ENCODE measurements at places on chromosomes 1 and 21. TPM values are rescaled to one million over a fixed set of nuclear protein-coding genes. Genes with fewer than 3 reads are reported as not detected.

The CACHD1 gene
- total RNA-seq = 2.9 TPM

The DNAJC28 gene
- 4.6 TPM for total RNA-seq

The EGLN1 gene
- total RNA-seq = 47.5 TPM

- DNase-seq = no peak
These were observed 11.1 kb upstream of the TNFRSF14 start for GRCh38 chr1:2544875-2545640.

The CCDC27 gene
- not detected for total RNA-seq

The PCAT6 gene
- total RNA-seq = 1.7 TPM

DNA sequence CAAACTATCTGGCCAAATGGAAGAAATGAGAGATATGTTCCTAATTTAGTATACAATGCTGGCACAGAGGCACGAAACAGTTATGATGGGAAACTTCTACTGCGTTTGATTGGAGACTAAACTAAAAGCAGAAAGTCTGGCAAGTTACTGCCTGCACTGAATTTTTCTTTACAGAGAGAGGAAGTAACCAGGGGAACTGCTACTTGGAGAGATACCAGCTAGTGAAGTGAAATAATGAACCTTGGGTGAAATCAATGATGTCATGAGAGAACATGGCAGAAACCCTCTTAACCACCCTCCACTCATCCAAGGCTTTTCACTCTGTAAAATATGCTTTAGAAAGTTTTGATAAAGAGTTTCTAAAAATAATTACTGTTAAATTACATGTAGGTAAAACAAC lies 29.3 kb downstream of the NIBAN1 start:
- no peak for DNase-seq

The SLC30A1 gene
- 16.3 TPM for total RNA-seq

DNA sequence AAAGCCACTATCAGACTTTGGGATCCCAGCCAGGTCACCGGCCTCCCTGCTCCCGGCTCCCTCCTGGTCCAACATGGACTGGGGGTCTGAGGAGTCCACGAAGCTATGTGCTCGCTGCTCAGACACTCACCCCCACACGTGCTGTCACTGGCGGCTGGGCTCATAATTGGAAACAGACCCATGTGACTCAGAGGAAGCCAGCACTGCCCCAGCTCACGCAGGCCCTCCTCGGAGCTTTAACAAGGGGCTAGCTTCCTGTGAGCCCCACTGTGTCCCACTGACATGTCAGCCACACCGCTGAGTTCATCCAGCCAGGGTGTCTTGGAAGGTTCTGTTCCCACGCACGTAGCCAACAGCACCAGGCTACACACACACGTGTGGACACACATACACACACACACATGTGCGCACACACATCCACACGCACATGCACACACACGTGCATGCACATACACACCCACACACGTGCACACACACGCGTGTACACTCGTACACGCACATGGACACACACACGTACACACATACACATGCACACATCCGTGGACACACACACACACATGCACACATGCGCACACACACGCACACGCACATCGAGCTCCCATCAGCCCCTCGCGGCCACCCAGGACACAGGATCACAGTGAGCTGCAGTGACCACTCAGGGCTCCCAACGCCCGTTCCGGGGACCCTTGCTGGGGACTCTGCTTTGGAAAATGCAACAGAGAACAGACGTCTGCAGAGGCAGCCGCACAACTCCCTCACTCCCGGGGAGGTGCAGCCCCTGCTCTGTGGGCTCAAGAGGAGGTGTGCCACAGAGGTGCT lies 18.4 kb upstream of the COL6A2 start:
- DNase-seq = peak; percentile 74

DNA sequence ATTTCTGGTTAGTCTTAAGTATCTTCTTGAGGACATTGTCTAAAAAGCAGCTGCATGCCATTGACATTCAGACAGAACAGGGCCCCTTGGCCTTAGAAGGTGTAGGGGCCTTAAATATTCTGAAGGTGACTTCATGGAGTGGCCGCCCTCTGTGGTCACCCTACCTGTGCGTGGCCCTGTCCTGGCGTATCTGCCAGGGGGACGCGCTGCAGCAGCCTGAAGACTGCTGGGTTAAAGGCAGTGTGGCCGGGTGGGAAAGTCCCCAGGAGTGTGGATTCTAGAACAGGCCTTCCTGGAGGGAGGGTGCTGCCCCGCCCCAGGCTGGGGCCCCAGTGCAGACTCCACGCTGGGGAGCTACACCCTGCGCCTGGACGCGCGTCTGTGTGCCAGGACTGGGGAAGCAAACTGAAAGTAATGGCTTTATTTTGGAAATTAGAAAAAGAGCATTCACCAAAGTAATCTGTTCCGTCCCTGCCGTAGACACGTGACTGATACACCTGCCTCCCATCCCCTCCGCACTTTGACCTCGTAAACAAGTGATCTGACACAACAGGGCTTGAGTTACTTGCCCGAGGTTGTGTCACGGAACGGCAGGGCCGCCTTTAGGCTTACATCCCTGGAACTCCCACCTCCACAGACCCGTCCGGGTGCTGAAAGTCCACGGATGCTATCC lies 1.8 kb downstream of the AGPAT3 start:
- DNase-seq = peak; percentile 67

The F13B gene
- not detected for total RNA-seq

DNA sequence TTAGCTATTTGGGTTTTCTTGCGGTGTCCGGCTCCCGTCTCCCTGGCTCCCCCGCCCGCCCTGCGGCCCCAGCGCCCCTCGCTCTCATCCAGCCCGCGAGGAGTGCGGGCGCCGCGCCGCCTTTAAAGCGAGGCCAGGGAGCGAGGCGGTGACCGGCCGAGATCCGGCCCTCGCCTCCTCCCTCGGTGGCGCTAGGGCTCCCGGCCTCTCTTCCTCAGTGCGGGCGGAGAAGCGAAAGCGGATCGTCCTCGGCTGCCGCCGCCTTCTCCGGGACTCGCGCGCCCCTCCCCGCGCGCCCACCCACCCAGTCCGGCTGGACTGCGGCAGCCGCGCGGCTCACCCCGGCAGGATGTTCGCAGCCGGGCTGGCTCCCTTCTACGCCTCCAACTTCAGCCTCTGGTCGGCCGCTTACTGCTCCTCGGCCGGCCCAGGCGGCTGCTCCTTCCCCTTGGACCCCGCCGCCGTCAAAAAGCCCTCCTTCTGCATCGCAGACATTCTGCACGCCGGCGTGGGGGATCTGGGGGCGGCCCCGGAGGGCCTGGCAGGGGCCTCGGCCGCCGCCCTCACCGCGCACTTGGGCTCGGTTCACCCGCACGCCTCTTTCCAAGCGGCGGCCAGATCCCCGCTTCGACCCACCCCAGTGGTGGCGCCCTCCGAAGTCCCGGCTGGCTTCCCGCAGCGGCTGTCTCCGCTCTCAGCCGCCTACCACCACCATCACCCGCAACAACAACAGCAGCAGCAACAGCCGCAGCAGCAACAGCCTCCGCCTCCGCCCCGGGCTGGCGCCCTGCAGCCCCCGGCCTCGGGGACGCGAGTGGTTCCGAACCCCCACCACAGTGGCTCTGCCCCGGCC lies 492 bp downstream of the HLX start:
- DNase-seq = no peak

DNA sequence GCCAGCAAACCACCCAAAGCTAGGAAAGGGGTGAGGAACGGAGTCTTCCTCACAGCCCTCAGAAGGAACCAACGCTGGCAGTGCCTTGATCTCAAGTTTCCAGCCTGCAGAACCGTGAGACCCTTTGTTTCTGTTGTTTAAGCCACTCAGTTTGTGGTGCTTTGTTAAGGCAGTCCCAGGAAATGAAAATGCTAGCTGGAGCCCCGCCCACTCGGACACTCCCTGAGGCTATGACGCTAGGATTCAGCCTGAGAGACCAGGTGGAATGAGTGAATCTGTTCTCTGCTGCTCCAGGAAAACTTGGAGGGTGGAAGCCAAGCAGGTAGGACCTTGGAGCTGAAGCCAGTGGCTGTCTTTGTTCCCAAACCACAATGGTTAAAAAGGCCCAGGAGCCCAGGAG lies 196.5 kb upstream of the POU3F1 start:
- no peak for DNase-seq

- DNase-seq = no peak
These were observed 58.0 kb downstream of the MEGF6 start for GRCh38 chr1:3553166-3553939.

- DNase-seq = no peak
These were observed 51.2 kb upstream of the TNR start for GRCh38 chr1:175794586-175794985.

DNA sequence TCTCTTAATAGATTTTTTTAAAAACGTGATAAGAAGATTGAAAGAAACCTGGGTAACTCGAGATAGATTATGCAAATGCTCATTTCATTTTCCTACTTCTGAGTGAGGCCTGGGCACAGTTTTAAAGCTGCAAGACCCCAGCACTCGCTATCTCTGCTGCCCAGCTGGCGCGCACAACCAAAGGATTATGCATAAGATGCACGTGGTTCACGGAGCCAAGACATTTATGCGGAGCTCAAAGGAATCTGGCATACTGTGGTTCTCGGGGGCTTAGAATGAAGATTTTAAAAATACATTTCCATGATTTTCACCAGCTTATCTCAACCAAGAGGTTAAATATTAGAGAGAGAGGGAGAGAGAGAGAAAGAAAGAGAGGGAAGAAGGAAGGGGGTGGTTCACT lies 210.9 kb downstream of the DSCAM start:
- no peak for DNase-seq

The WDR77 gene
- total RNA-seq = 29.6 TPM

GRCh38 chr1:172386046-172386445 lies 34.4 kb upstream of the C1orf105 start:
- no peak for DNase-seq

Measured in cardiac septum (tissue), 1 donor.